ENCODE measurements at places on chromosomes 13 and 19.
A peak's percentile ranks its signal among the peaks of the same experiment; 100 is the strongest.

DNA sequence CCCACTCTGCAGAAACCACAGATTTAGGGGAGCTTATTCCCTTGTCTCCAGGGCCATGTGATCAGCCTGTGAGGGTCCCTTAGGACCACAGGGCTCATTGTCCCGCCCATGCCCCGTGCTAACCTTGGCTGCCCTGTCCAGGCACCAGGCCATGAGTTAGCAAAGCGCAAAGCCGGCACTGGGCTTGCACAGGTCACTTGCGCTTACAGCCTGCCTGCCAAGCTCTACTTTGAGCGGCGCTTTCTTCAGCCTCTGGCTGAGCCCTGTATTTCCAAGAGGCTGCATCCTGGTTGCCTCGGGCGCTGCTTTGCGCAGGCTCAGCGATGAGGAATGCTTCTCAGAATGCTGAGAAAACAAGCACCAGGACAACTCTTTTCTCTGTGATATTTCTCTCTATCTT is 188.0 kb downstream of the TDRD3 start:
- DNase-seq, result no peak

DNA sequence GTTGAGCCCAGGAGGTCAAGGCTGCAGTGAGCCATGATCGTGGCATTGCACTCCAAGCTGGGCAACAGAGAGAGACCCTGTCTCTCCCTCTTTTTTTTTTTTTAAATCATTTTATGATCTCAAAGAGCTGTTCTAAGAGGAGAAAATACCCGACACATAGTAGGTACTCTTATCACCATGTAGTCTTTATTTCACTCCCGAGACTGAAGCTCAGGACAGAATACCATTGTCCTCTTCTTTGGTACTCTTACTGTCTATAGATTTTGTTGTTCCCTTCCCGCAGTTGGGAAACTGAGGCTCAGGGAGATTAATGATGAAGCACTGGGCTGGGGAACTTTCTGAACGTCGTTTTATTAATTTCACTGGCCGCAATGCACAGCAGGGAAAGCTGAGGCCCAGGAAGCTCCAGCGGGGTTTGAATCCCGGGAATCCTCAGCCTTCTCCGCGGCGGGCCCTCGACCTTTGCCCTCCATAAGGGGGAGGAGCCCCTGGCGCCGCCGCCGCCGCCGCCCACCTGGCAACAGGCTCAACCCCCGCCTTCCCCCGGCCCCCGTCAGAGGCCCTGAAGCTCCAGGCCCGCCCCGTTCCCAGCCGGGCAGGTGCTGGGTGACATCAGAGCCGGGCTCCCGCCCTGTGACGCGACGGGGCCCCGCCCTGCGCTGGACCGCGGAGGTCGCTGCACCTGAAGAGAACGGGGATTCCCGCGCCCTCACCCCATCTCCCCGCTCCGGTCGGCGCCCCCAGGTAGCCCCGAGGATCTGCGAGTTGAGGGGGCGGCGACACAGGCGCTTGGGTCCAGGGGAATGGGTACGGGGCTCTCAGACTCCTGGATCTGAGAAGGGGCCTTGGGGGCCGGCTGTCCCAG is 1.6 kb downstream of the MYH14 start:
- no peak for DNase-seq

DNA sequence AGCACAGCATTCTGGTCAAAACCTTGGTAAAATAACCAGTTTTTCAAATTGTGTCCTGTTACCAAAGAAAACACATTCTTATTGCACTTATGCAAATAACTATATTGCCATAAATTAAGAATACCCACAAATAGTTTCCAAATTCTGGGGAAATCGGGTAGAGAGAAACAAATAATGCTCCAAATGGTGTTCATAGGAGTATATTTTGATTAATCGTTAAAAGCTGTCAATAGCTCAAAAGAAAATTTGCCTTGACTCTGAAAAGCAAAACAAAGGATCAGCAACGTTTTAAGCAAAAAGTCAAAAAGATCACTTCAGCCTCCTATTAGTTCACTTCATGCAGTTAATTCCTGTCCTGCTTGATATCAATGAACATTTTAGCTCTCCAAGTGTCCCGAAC is 22.2 kb upstream of the CEACAM21 start:
- DNase-seq, result no peak

- no peak for DNase-seq
Observed at GRCh38 chr13:112058941-112059340, 8.0 kb upstream of the SOX1 start.

- no peak for DNase-seq
Observed at GRCh38 chr19:46232029-46232428, 2.5 kb downstream of the IGFL1 start.

GRCh38 chr13:50357136-50357535 is 341.9 kb downstream of the KCNRG start:
- no peak for DNase-seq

DNA sequence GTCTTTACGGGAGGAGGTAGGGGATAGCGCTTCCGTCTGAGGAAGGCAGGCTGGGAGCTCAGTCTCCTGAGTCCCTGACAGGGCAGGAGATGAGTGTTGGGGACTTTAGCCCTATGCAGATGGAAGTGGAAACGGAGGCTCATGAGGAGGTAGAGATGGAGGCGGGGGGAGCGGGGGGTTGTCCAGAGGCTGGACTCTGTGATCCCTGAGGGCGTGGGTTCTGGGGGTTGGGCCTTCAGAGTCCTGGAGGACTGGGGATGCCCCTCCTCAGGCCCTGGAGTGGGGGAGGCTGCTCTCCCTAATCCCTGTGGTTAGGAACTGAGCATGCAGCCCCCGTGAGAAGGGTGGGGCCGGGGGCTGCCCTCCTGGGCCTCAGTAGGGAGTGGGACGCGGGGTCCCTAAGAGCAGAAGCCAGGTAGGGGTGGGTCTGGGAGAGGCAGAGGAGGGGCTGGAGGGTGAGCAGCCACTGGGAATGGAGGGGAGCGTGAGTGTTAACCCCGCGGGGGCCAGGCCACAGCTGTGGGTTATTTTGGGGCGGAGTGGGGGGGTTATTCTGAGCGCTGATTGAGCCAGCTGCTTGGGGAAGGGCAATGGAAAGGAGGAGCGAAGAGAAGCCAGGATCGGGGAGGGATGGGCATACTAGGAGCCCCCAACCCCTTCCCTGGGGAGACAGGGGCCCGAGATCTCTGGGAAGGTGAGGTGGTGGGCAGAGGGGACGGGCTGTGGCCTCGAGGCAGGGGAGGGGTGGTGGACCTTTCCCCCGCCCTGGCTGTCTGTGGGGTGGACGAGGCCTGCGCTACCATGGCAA is 2.8 kb downstream of the GRIN2D start:
- no peak for DNase-seq

DNA sequence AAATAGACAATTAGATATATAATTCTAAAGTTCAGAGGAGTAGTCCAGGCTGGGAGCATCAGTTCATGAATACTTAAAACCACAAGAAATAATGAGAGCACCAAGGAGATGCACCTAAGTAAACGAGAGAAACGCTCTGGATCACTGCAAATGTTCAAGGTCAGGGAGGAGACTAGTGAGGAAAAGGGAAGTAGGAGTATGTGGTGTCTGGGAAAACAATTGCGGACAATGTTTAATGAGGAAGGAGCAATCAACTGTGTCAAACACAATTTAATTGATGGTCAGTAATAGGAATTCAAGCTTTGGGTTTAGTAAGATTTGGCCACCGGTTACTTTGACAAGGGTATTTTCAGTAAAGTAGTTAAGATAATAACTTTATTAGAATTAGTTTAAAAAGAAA is 652.2 kb downstream of the DACH1 start:
- DNase-seq, result no peak

- no peak for DNase-seq
Observed at GRCh38 chr13:26872525-26873385, 112.2 kb upstream of the GPR12 start.

DNA sequence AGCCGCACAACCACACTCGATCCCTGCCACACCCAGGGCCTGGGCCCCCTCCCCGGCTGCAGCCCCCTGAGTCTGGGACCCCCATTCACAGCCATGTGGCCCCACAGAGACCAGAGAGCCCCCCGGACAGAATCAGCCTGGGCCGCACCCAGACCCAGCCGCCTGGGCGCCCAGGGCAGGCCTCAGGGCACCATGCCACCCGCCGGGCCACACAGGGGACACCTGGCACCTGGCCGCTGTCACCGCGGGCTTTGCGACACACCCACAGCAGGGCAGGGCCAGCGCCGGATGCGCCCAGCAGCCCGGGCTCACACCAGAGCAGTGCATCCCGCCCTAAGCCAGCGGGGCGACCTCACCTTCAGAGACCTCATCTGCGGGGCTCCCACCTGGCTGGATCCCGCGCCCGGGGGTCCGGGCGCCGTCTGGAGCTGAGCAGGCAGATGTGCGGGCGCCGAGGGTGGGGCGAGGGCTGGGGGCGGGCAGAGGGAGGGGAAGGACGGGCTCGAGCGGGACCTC is 443 bp downstream of the TBXA2R start:
- DNase-seq, result no peak

GRCh38 chr19:5147978-5148793 is 179.3 kb downstream of the KDM4B start:
- peak; percentile 80 for DNase-seq

GRCh38 chr13:68714292-68714691 is 1393.3 kb upstream of the ATXN8OS start:
- DNase-seq, result no peak

GRCh38 chr13:67277581-67277980 is 47.4 kb upstream of the PCDH9 start:
- DNase-seq, result no peak

GRCh38 chr13:73898276-73898675 is 235.9 kb downstream of the KLF12 start:
- no peak for DNase-seq

- no peak for DNase-seq
Observed at GRCh38 chr13:34247596-34247995, 429.6 kb downstream of the RFC3 start.

DNA sequence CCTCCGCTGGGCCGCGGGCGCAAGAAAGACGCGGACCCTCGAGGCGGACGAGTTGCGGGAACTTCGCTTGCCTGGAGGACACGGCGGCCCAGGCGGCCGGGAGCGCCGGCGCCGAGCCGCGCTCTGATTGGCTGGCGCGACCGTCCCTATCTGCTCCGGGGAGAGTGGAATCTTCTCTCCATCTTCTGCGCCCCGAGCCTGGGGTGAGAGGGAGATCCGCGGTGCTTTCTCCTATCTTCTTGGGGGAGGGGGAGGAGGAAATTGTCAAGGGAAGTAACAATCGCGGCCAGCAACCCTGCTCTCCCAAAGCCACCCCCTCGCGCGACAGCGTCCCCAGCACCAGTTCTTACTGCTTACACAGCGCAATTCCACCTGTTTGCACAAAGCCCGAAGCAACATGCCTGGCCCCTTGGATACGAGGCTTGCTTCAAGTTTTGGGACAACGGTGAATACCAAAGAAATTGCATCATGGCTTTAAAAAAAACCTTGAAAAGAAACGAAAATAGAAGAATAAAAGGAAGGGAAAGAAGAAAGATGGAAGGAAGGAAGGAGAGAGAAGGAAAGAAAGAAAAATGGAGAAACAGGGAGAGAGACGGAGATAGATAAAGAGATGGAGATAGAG is 4.8 kb downstream of the SOX21 start:
- no peak for DNase-seq

DNA sequence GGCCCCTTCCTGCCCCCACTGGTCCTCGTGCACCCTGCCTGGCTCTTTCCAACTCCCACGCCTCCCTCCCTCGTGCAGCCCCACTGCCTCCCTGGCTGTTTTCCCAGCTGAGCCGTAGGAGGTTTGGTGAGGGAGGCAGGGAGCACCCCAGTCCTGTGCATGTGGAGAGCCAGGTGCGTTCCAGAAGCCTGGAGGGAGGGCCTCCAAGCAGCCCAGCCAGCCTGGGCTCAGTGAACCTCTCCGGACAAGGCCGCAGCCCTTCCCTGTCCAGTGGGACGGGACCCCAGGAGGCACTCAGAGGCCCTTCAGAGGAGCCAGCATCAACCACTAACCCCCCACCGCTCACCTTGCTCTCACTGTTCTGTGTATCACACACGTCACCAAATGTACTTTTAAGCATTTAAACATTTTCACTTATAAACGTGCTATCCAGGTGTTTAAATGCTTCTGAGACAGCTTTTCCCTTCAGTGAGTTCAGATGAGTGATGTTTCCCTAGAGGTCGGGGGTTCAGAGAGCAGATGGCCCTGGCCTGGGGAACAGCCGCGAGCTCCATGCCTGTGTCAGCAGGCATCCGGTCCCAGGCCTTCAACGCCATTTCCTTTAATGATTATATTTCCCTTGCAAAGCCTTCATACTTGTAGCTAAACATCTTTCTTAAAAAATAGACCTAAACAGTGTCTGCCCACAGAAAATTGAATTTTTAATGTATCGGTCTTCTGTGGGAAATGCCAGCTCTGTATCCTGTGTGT is 122.6 kb downstream of the ATP11A start:
- no peak for DNase-seq

DNA sequence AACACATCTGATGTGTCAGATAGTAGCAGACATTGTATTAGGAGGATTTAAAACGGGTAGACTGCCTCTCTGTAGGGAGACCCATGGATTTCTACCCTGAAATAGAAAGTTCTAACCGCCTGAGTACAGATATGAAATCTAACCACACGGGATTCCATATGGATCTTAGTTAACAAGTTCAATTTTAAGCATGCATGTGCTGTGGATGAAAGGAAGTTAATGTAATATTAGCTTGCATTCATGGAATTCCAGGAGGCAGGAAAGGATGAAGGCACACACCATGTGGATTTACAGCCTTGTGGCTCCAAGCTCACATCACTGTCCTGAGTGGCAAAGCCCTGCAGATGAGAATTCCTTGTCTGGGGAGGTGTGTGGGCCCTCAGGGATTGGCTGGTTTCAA is 120.6 kb upstream of the IRS2 start:
- no peak for DNase-seq

- no peak for DNase-seq
Observed at GRCh38 chr13:36130552-36131221, 495 bp downstream of the DCLK1 start.

- DNase-seq, result no peak
Observed at GRCh38 chr13:75579529-75579928, 29.9 kb downstream of the UCHL3 start.

DNA sequence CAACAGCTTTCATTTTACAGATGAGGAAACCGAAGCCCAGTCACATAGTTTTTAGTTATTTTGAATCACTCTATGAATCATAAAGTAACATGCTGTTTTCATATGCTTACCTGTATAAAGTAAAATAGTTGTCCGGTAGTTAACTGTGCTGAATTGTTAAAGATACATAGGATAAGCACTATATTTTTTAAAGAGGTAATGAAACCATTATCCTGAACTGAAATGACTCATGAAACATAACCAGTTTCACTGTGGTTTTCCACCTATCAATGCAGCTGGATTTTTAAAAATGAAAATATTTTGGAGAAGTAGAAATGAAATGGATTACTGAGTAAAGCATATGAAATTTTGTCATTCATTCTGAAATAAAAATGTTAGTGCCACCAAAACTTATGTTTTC is 655.0 kb downstream of the OLFM4 start:
- DNase-seq, result no peak
